ENCODE measurements at places on chromosomes 5 and 9.

GRCh38 chr5:111585946-111586345, 73.6 kb upstream of the STARD4 start:
- no peak for DNase-seq

DNA sequence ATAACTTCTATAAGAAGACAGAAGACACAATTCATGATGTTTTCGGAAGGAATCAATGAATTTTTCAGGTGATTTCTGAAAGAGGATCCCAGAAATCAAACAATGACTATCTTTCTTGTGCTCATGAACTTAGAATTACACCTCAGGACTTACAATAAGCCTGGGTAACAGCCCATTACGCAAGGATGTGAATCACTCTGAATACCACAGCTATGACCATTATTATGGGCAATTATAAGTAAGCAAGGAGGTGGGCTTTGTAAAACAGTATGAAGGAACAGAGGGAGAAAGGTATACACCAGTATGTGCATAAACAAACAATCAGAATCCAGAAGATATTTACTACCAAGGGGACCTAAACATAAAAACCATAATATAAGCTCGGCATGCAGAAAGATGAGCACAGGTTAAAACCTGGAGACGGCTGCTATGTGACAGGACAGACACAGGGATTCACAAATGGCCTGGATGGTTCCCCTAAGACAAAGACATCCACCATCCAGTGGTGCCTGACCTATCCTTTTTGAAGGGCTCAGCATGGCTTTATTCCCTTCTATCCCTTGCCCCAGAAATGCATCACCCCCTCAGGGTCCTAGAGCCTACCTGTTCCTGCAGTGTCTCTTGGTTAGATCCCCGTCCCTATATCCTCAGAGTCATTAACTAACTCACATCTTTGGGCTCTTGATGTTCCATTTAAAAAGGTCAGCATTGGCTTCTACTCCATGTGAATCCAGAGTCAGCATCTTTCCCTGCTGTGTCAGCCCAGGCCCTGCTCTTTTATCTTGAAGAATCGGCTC, 21.8 kb upstream of the PPP2CA start:
- DNase-seq, result no peak

GRCh38 chr5:142837081-142837725, 67.0 kb downstream of the ARHGAP26 start:
- no peak for DNase-seq

GRCh38 chr9:135990468-135991429, 29.6 kb upstream of the UBAC1 start:
- DNase-seq, result peak; percentile 10

GRCh38 chr9:33637881-33638280, 113.8 kb downstream of the ANKRD18B start:
- no peak for DNase-seq

DNA sequence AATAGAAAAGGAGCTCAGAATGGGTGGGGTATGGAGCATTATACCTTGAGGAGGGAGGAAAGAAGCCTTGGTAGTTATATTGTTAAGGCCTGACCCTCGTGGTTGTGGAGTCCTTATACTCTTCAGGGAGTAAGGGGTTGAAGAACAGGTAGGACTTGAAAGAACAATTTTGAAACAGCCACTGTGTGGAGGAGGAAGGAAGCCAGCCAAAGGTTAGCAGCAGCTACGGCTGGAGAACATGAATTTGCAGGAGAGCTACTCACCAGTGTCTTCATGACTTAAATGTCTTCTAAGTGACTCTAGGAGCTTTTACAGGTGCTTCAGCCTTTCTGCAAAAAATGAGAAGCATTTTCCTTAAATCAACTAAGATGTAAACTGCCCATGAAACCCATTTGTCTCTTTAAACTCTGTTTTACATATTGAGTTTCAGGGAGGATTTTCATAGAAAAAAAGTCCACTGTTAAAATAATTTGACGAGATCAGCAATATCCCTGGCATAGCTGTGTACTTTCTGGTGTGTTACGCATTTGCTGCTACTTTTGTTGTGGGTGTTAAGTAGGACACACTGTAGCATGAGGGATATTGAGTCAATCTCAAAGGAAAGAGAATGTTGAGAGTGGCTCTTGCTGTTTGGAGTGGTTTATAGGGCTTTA, 110.6 kb upstream of the ELL2 start:
- DNase-seq, result no peak

DNA sequence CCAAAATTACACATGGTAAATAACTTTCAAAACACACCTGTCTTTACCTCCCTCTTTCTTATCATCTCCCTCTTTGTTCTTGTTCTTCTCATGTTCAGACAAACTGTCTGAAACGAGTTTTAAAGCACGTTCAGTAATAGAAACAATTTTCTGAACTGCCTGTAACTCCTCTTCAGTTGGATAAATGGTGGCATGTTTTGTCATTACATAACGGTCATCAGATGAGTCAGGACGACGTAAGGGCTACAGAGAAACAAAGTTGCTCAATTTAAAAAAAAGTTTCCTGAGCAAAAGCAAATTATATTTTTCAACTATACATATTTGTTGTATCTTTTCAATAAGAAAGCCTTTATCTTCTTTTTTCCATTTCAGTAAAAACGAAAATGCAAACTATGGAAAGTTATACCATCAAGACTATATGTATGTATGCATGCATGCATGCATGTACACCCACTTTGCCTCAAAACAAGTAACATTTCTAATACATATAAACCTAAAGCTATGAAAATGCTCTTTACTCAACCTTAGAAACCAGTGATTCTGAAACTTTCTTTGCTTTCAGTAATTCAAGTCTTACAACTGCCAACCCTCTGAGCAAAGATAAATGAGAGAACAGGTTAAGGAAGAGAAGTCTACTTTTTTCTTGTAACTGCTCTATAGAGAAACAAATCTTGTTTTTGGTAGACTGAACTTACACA, 56.0 kb downstream of the ZFR start:
- no peak for DNase-seq

DNA sequence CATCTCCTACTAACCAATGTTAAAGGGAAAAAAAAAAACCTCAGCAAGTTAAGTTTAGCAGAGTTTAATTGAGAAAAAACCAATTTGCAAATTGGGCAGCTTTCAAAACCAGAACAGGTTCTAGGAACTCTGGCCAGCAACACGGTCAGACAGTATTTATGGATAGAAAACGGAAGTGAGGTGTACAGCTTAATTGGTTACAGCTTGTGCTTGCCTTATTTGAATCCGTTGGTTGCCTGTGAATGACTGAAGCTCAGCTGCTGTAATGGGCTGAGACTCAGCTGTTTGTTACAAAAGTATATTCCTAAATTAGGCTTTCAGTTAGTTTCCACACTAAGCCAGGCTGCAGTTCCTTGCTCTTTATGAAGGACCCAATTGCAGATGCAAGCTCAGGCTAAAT, 217.0 kb downstream of the SREK1 start:
- no peak for DNase-seq

DNA sequence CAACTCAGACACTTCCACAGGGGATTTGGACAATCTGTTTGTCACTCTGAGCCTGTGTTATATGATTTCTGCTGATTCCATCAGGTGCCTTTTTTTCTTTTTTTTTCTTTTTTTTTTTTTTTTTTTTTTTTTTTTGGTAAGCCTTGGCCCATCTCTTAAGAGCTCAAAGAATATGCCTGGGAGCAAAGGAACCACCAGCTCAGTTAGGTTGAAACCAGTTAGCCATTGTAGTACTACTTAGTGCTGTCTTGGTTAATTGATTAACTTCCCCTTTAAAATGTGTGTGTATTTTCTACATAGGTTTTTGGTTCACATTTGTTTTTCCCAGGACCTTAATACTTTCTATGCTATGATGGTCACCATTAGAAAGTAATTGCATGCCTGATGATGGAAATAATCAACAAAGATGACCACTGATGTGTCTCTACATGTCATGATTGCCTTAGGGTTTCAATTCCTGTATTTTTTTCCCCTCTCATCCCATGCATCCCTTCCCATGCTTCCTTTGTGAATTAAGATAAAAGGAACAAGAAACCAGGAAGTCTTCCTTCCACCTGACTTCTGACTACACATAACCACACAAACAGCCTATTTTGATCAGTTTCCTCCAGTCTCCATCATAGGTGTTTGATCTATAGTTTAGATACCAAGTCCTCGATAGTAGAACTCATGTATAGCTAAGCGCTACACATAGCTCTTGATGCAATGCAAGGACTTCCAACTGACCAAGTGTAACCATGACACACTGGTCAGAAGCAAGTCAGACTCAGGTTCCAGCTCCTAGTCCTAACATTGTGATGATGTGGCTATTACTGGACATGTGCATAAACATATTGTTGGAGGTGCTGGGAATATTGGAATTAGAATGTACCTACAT, 306.1 kb downstream of the EFNA5 start:
- no peak for DNase-seq

- DNase-seq, result no peak
These were observed 1.8 kb downstream of the GSN start for GRCh38 chr9:121269642-121270254.

GRCh38 chr9:7778851-7779600, 20.6 kb downstream of the DMAC1 start:
- DNase-seq, result no peak

DNA sequence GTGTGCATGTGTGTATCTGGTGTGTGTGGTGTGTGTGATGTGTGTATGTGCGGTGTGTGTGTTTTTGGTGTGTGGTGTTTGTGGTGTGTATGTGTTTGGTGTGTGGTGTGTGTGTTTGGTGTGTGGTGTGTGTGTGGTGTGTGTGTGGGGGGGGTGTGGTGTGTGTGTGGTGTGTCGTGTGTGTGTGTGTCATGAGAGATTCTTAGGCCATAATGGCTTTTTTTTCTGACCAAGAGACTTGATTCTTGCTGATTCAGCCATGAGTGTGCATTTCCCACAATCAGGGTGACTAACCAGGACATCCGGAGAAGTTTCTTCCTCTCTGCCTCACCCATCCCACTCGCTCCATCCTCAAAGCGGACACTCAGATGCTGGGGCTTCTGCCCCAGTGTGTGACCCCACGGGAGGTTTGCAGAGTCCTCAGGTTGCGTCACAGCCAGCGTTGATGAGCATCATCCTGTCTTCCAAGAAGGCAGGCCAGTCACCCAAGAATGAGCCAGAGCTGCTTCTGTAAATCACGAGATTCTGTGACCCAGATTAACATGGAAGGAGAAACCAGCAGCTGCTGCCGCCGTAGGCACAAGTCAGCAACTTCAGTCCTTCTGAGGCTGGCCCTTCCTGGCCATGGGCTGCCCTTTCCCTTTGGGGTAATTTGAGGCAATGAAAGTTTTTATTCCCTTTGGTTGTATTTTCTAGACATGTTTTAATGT, 12.5 kb upstream of the CTSL start:
- DNase-seq, result no peak

DNA sequence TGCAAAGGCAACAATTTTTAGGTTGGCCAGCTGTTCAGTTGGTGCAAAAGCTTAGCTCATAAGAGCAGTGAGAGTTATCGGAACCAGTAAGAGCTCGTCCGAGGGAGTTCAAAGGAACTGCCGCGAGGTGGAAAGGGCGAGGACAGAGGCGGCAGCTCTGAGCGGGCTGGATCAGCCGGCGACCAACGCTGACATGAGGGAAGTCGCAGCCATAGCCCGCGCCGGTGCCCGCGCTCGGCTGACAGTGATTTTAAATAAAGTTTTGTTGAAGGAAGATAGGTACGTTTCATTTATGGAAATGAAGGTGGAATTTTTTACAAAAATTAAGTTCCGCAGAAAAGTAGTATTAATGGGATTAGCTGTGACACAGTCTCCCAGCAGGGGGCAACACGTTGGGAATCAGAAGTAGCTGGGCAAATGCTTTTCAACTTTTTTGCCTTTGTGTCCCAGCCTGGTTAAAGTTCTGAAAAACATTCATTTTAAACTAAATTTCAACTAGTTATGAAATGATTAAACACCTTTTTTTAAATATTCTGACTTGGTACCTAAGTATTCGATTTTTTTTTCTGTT, 43.2 kb downstream of the FBXO4 start:
- DNase-seq, result no peak

- DNase-seq, result no peak
These were observed 379.4 kb downstream of the GADD45G start for GRCh38 chr9:89984214-89984613.

- DNase-seq, result no peak
These were observed 530.9 kb upstream of the TYRP1 start for GRCh38 chr9:12162181-12162815.

DNA sequence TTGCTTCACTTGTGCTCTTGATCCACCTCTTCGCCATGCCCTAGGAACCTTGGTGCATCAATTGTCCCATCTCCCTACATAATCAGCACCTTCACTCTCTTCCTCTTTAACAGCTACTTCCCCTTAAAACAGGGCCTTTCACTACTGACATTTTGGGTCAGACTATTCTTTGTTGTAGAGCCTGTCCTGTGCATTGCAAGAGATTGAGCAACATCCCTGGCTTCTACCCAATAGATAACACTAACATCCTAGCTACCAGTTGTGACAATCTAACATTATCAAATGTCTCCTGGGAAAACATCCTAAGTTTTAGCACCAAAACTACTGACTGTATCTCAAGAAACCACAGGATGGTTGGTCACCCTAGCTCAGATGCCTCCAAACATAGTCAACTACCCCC, 854.3 kb upstream of the DMAC1 start:
- DNase-seq, result no peak

DNA sequence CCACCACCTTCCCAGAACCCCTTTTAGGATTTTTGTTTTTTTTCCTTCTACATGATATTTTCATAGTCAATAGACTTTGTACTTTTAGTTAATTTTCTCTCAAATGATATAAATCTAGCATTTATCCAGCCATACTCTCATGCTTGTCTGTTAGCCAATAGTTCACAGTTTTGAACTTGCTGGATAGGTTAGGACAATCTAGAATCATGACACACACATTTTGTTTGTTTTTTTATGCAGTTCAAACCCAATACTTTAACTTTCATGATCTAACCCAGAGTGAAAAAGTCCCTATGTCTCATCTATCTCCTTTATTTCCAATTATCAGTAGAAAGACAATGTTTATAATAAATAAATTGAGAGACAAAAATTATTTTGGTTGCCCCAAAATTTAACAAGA, 509.7 kb upstream of the DMAC1 start:
- no peak for DNase-seq

- no peak for DNase-seq
These were observed 155.4 kb downstream of the GOLPH3 start for GRCh38 chr5:32018476-32019436.

GRCh38 chr5:176776141-176776865, 34.1 kb upstream of the UNC5A start:
- no peak for DNase-seq

GRCh38 chr9:5715548-5716127, 86.7 kb downstream of the RIC1 start:
- DNase-seq, result no peak

GRCh38 chr5:159286420-159287035, 23.4 kb downstream of the UBLCP1 start:
- peak; percentile 0 for DNase-seq

GRCh38 chr5:20055301-20055700, 67.3 kb upstream of the CDH18 start:
- no peak for DNase-seq

- peak; percentile 48 for DNase-seq
These were observed 16.0 kb downstream of the SLC22A5 start for GRCh38 chr5:132385326-132386105.

GRCh38 chr5:1409381-1410110, 35.7 kb downstream of the SLC6A3 start:
- DNase-seq, result no peak

All from NCI-H510A treated with DMSO at 0.1 percent for 48 hours (cell line).